Skin of body (tissue), 3 donors: ENCODE measurements at places on chromosomes 1 and 21.

DNA sequence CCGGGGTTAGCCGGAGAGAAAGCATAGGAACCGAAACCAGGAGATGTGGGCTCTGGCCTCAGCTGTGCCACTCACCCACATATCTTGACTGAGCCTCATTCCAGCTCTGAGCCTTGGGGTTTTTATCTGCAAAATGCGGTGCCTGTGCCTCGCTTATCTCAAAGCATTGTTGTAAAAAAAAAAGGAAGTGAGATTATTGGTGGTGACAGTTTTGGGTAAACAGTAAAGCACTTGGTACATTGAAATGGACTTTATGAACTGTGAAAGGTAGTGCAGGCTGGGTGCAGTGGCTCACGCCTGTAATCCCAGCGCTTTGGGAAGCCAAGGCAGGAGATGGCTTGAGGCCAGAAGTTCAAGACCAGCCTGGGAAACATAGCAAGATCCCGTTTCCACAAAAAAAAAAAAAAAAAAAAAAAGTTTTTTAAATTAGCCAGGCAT lies 3.8 kb downstream of the PTAFR start:
- no peak for DNase-seq

DNA sequence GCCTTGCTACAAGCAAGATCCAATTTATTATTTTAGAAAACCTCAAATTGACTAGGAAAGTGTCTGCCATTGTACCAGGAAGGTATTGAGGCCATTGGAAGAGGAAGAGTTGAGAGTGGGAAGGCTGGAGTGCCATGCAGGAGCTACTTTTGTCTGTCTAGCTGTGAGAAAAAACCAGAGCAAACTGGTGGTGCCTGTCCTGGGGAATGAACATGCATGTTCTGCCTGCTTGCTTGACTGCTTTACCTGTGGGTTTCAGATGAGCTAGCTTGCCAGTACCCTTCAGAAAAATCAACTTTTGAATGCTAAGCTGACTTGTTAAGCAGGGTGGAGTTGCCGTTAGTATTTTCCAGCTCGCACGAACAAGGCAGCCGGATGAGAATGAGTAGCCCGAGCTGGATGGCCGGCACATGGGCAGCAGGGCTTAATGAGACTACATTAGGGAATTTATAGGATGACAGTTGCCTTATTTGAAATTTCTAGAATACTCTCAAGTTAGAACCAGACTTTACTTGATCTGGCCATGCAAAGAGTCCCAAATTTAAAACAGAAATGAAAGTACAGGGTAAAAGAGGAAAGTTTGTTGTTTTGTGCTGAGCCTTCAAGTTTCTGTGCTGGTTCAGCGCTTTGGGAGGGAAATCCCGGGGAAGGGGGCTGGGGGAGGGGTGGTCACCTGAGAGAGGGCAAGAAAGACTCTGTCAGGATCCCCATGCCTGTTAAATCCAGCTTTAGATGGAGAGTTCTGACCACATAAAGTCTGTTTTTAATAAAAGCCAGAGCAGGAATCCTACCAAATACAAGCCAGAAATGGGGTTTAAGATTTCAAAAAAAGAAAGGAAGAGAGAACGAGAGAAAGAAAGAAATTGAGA lies 29.6 kb upstream of the C1orf105 start:
- peak; percentile 56 for DNase-seq

DNA sequence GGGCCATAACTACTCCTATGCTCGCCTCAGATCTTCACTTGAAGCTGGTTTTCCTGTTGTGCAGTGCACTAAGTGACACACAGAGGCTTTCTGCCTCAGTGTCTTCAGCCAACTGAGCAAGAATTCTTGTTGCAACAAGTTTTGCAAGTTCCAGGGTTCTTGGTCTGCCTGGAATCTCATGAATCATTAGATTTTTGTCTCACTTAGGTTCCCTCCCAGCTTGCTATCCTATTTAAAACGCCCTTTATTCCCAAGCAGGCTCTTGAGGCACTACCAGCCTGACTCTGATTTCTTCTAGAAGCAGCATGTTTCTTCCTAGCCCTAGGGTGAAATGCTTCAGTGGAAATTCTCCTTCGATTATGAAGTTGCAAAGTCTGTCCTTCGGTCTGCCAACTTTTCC lies 158.8 kb downstream of the C1orf21 start:
- peak; percentile 12 for DNase-seq

DNA sequence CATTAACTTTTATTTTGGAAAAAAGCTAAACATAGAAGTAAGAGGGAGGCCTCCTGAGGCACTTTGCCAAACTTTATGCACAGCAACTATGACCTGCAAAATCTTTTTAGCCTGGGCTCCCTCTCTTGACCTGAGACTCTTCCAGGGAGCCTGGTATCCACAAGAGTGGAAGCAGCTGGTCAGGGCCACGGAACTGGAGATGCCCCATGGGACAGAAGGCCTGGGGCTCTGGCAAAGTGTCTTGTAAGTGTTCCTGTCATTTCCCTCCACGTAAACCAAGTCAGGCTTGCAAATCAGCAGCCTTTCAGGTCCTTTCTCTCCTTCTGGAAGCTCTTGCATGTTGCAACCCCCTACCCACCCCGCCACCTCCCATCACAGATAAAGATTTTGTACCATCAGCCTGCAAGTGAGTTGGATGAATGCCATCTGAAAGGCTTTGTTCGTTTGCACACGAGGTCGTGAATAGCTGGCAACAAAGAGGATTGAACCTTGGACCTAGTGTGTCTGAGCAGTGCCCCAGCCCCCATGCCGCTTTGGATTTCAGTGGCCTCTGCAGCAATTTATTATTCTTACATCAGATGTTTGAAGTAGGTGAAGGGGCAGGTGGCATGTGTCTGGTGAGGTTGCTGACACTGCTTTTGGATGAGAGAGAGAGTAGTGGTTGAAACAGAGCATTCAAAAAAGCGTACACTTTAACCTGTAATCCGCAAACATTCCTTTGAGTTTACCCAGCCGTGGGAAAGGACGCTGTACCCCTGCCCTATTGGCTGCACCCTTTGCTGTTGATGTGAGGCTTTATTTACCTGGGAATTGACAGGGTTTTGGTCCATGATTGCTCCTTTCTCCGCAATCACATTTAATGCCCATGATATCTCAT lies 91.6 kb downstream of the GALNT2 start:
- DNase-seq = no peak

GRCh38 chr1:3557366-3557765 lies 53.9 kb downstream of the MEGF6 start:
- no peak for DNase-seq

- no peak for DNase-seq
Observed at GRCh38 chr1:46673749-46674182, 2.1 kb downstream of the TEX38 start.

DNA sequence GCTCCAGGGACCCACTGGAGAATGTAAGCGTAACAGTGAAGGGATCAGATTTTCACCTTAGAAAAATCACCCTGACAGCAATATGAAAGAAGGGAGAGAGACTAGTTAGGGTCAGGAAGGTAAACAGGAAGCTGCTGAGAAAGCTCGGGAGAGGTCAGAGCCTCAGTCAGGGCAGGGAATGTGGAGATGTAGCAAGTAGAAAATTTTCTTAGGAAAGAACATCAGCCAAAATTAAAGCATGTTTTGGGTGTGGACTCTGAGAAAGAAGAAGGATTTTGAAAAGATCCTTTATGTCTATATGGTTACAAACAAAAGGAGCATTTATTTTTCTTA lies 16.7 kb upstream of the ERICH3 start:
- DNase-seq = no peak
